ENCODE measurements at places on chromosomes 7 and 10. TPM values are rescaled to one million over a fixed set of nuclear protein-coding genes. Genes with fewer than 3 reads are reported as not detected.

- peaks cover 11% of the 10 kb centered on the region for H3K36me3 ChIP-seq
- DNase-seq, result no peak
- no peak overlapping the region for H3K4me3 ChIP-seq
- H3K4me1 ChIP-seq, result peaks cover 80% of the 10 kb centered on the region
- no peaks in the 10 kb centered on the region for H3K27me3 ChIP-seq
These were observed 136.5 kb upstream of the NAMPT start for GRCh38 chr7:106421181-106421762.

DNA sequence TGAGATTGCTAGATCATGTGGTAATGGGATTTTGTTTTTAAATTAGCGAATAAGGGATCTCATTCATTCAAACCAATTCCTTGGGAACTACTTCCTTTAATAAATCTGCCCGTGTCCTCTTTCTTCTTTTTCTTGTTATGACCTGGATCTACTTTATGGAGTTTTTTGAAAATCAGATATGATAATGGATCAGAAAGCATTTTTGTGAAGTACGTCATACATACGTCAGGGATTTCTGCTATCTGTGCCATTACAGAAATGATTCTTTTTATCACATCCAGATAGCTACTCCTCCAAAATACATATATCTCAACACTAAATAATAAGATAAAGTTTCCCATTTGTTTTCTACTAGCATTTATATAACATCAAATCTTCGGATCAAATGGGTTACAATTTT is 40.2 kb upstream of the STK17A start:
- no peak for DNase-seq
- H3K36me3 ChIP-seq, result no peaks in the 10 kb centered on the region
- H3K27ac ChIP-seq, result no peak overlapping the region
- peaks cover 47% of the 10 kb centered on the region for H3K27me3 ChIP-seq
- H3K4me1 ChIP-seq, result no peaks in the 10 kb centered on the region
- H3K4me3 ChIP-seq, result no peak overlapping the region

DNA sequence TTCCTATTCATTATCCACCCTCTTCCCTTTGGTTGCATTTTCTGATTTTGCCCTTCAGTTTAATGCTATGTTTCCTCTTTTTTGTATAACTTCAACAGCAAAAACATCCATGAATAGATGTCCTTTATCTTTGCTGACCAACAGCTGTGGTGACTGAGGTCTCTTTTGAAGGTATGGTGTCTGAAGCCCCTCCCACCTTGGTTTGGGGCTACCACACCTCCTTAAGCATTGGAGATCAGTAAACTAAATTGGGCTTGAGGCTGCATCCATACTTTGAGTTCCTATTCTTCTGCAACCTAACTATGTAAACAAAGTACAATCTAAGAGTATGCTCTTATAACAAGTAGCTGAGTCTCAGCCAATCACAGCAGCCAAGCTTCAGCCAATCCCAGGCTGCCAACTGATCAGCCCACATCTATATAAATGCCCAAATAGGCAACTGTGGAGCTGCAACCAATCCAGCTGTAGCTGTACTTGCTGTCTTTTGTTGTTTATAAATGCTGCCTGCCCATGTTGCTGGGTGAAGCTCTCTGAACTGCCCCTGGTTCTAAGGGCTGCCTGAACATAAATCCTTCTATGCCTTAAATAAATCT is 69.4 kb upstream of the PDLIM1 start:
- no peaks in the 10 kb centered on the region for H3K36me3 ChIP-seq
- no peak overlapping the region for H3K27ac ChIP-seq
- peaks cover 9% of the 10 kb centered on the region for H3K27me3 ChIP-seq
- H3K4me3 ChIP-seq, result no peak overlapping the region

- H3K4me1 ChIP-seq, result no peaks in the 10 kb centered on the region
- H3K27ac ChIP-seq, result no peak overlapping the region
- DNase-seq, result no peak
- no peak overlapping the region for H3K4me3 ChIP-seq
- no peaks in the 10 kb centered on the region for H3K36me3 ChIP-seq
- peaks cover 2% of the 10 kb centered on the region for H3K27me3 ChIP-seq
These were observed 13.6 kb upstream of the ENO4 start for GRCh38 chr10:116835658-116836057.

GRCh38 chr7:35702541-35702940 is 7.6 kb upstream of the HERPUD2 start:
- H3K36me3 ChIP-seq, result no peaks in the 10 kb centered on the region
- H3K27me3 ChIP-seq, result no peaks in the 10 kb centered on the region

DNA sequence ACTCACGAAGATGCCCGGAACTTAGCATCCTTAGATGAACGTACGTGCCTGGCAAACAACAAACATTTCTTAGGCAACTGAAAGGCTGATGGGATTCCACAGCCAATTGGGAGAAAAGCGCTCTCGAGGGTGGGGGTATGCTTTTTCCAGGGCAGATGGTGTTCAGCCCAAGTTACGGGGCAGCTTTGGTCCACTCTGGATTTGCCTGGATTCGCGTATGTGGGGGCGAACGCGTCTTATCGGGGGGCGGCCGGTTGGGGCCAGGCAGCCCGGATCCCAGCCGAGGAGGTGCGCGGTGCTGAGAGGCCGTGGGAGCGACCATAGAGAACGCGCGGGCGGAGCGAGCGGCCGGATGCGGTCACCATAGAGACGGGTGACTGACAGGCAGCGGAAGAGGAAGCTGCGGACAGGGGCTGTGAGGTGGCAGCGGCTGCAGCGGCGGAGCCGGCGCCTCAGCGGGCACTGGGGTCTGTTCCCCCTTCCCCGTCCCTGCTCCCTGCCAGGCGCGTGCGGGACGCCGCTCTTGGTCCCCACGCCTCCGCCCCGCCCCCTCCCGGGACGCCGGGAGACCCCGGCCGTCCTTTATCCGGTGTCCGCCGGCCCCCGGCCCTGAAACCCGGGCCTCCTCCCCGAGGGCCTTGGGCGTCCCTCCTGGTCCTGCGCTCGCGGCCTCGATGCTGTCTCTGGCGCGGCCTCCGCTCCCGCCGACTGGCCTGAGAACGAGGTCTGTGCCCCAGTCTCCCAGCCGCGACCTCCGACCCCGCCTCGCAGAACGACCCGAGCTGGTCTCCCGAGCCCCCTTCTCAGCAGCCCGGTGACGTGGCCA is at the start of gene CHPF2:
CHPF2 (plus strand) TSS at position 393 of the 826 bp plus-strand sequence. CDS start 1,529 bp downstream, outside the sequence.
- H3K27me3 ChIP-seq, result peaks cover 4% of the 10 kb centered on the region
- H3K4me1 ChIP-seq, result peaks cover 23% of the 10 kb centered on the region
- H3K36me3 ChIP-seq, result peaks cover 38% of the 10 kb centered on the region
- H3K4me3 ChIP-seq, result peak within 1 kb of the TSS; percentile 100

DNA sequence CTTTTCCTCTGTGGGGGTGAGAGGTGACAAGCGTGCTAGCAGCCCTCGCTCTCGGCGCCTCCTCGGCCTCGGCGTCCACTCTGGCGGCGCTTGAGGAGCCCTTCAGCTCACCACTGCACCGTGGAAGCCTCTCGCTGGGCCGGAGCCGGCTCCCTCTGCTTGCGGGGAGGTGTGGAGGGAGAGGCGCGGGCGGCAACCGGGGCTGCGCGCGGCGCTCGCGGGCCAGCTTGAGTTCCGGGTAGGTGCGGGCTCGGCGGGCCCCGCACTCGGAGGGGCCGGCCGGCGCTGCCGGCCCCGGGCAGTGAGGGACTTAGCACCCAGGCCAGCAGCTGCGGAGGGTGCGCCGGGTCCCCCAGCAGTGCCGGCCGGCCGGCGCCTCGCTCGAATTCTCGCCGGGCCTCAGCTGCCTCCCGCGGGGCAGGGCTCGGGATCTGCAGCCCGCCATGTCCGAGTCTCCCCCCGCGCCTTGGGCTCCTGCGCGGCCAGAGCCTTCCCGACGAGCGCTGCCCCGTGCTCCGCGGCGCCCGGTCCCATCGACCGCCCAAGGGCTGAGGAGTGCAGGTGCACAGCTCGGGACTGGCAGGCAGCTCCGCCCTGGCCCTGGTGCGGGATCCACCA is 352.8 kb upstream of the PODXL start:
- no peak overlapping the region for H3K27ac ChIP-seq
- H3K27me3 ChIP-seq, result peaks cover 27% of the 10 kb centered on the region
- H3K4me1 ChIP-seq, result no peaks in the 10 kb centered on the region
- DNase-seq, result no peak
- no peaks in the 10 kb centered on the region for H3K36me3 ChIP-seq
- no peak overlapping the region for H3K4me3 ChIP-seq

DNA sequence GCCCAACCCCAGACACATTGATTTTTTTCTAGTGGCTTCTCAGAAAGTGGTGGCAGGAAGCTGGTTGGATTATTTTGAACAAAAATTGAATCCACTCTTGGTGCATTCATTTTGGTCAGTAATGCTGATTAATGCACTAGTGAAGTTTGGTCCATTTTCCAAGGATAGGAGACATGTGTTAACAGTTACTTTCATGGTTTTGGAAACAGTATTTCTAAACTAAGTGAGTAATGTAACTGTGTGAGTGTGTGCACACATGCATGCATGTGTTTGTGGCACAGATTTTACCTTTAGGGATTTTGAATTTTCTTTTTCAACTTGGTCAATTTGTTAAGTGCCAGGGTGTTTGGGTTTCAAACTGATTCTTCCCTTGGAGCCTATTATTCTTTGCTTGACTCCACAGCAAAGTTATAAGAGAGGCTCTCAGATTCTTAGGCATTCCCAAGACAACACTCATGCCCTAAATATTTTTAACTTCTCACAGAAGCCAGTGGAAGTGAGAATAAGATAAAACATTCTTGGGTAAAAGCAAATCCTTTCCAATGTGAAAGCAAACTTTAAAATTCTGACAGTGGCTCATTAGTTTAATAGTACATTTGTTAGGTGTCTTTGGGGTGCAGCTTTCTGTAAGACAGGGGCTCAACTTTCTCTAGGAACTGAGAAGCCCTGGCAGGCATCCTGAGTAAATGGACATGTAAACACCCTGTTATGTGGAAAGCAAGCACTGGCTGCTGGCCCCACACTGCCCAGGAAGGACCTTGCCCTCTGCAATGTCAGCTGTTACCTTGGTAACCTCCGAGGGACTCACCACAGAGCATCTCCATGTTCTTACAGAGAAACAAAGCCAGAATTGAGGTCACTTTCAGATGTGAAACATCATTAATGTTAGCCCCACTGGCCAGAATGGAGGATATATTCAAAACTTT is 68.4 kb downstream of the ASAH2B start:
- H3K27ac ChIP-seq, result no peak overlapping the region
- H3K36me3 ChIP-seq, result no peaks in the 10 kb centered on the region
- no peak overlapping the region for H3K4me3 ChIP-seq
- H3K4me1 ChIP-seq, result no peaks in the 10 kb centered on the region

DNA sequence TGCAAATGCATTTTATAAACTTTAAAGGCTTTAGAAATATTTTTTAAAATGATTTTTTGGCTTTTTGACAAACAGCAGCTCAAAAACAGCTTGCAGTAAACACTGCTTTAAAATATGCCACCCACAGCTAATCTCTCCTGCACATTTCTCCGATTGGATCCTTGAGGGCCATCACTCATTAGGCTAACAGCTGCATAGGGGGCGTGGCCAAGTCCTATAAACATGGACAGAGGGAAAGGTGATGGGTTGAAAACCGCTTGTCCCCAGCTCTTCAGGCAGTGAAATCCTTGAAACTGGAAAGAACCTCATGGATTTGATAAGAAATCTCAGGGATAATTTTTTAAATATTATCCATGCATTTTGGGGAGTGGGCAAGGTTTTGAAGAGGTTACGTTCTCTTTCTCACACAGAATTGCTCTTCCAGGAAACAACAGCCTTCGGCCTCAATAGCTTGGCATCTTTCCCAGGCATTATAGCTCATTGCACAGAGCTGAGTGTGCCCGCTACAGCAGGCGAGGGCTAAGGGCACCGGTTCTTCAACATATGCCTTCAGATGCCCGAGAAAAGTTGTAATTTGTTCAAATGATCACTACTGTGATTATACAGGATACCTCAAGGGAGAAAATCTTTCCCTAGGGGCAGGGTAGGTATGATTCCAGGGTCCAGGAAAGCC is 1.7 kb downstream of the PLEKHS1 start:
- no peak for DNase-seq
- no peaks in the 10 kb centered on the region for H3K36me3 ChIP-seq
- H3K27ac ChIP-seq, result no peak overlapping the region
- H3K4me1 ChIP-seq, result no peaks in the 10 kb centered on the region
- H3K27me3 ChIP-seq, result peaks cover 20% of the 10 kb centered on the region
- H3K4me3 ChIP-seq, result no peak overlapping the region

DNA sequence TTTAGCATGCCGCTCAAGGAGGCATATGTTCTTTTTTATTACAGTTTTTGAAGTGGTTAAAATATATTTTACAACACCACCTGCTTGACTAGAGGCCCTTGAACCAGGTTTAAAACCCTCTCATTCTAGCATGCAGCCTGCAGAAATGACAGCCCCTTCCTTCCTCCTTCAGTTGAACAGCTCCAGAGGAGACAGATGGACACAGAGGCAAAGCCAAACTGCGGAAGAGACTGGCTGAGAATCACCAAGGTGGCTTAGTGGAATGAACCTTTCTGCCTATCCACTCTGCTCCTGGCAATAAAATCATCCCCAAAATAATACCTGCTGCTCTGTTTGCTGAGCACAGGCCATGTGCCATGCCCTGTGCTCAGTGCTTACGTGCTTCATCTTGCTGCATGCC is 23.9 kb upstream of the PLPP4 start:
- no peaks in the 10 kb centered on the region for H3K4me1 ChIP-seq
- DNase-seq, result no peak
- H3K36me3 ChIP-seq, result no peaks in the 10 kb centered on the region
- no peak overlapping the region for H3K4me3 ChIP-seq
- H3K27me3 ChIP-seq, result peaks cover 13% of the 10 kb centered on the region
- H3K27ac ChIP-seq, result no peak overlapping the region

DNA sequence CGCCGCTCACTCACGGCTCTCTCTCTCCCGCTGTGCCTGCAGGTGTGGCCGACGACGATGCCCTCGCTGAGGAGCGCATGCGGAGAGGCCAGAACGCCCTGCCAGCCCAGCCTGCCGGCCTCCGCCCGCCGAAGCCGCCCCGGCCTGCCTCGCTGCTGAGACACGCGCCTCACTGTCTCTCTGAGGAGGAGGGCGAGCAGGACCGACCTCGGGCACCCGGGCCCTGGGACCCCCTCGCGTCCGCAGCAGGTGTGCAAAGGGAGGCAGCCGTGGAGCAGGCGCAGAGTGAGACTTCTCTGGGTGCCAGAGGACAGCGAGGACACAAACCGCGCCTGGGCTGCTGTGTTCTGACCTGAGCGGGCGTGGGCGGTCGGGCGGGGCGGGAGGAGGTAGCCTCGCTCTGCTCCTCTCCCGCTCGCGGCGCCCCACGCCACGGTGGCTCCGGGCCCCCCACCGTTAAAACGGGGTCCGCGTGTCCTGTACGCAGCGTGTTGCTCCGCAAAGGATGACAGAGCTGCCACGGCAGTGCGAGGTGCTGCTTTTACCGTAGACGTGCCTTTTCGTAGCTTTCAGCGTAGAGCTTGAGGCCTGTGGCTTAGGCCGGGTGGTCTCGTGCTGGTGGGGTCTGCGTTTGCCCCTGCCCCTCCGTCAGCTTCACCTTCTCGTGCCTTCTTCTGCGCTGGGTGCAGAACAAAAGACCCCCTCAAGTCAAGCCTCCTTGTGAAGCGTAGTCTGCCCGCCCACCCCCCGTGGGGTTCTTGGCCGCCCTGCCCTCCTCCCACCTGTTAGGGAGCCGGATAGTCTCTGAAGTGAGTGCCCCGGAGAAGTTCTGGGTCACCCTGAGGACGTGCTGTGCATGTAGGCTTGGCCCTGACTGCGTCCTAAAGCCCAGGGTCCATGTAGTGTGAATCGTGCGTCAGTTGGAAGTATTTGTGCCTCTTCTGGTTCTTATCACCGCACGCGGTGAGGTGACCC is 73.2 kb downstream of the DNAJB6 start:
- H3K27me3 ChIP-seq, result no peaks in the 10 kb centered on the region
- DNase-seq, result no peak
- peaks cover 14% of the 10 kb centered on the region for H3K4me1 ChIP-seq
- H3K27ac ChIP-seq, result no peak overlapping the region
- peaks cover 26% of the 10 kb centered on the region for H3K36me3 ChIP-seq
- no peak overlapping the region for H3K4me3 ChIP-seq

GRCh38 chr10:48478469-48478868 is 126.4 kb downstream of the ARHGAP22 start:
- no peak overlapping the region for H3K4me3 ChIP-seq
- H3K4me1 ChIP-seq, result no peaks in the 10 kb centered on the region
- no peak overlapping the region for H3K27ac ChIP-seq
- DNase-seq, result no peak

The CTAGE4 gene
- total RNA-seq, result 1.2 TPM

The HTR5A gene
- not detected for total RNA-seq
